ENCODE measurements at places on chromosomes 16 and 17.

DNA sequence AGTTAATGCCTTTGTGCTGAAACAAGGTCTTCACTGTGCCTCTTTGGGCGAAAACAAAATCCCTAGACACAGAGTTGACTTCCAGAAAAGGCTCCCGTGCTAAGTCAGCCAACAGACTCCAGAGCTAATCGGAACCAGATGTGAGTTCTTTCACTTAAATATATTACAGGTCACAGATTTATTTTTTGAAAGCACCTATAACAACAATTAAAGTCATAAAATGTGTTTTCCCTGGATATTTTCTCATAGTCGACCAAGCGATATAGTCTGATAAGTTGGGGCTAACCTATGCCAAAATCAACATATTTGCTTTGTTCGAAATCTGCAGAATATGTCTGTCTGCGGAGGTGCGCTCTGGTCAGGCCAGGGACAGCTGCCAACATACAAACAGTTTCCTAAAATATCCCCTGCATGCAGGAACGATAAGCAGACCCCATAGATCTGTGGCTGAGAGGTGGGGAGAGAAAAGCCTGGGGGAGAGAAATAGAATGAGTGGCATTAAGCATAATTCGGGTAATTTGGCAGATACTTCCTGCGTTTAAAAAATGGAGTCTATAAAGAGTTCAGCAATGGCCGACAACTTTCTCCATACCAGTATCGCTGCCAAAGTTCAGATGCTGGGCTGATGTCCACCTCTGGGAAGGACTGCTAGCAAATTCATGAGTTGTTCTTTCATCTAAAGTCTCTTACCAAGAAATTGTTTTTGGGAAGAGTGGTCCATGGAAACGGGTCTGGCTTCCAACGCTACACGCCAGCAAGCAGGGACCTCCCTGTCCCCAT lies 50.8 kb upstream of the MYH10 start:
- no peak for DNase-seq

GRCh38 chr16:10256784-10257641 lies 74.8 kb upstream of the GRIN2A start:
- peak; percentile 83 for DNase-seq

DNA sequence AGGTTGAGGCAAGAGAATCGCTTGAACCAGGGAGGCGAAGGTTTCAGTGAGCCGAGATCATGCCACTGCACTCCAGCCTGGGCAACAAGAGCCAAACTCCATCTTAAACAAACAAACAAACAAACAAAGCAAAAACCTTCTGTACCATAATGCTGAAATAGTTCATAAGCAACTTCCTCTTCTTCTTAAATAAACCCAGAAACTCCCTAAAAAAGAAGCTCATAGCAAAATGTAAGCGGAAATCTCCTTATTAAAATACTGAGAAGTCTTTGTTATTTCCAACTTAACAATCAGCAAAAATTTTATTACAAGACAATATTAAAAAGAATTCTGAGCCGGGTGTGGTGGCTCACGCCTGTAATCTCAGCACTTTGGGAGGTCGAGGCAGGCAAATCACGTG lies 82.8 kb downstream of the FBXL20 start:
- no peak for DNase-seq

- DNase-seq = no peak
Measured at GRCh38 chr17:52025236-52025635, 133.3 kb downstream of the CA10 start.

DNA sequence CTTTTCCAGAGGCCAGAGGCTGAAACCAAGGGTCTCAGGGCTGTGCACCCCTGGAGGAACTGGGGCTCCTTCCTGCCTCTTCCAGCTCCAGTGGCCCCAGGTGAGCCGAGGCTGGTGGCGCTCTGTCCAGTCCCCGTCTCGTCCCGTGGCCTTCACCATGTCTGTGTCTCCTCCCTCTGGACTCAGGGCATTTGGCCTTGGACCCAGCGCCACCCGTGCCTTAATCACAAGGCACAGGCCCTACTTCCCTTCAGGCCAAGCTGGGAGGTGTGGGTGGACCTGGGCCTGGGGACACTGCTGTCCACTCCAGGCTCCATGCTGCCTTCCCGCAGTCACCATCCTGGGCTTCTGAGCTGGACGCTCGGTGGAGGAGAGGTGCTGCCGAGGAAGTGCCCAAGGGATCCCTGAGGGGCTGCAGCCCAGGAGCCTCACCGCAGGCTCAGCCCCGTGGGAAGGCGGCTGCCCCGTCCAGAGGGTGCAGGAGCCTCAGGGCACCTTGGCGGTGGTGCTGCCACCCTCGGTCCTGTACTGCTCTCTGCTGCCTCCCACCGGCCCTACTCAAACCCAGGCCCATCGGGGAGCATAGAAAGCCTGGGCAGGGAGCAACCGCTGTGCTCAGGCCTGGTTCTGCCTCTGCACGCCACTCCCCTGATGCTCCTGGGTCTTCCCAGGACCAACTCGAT lies 9.6 kb upstream of the APRT start:
- no peak for DNase-seq

- no peak for DNase-seq
Measured at GRCh38 chr17:55245986-55246385, 18.8 kb upstream of the HLF start.

DNA sequence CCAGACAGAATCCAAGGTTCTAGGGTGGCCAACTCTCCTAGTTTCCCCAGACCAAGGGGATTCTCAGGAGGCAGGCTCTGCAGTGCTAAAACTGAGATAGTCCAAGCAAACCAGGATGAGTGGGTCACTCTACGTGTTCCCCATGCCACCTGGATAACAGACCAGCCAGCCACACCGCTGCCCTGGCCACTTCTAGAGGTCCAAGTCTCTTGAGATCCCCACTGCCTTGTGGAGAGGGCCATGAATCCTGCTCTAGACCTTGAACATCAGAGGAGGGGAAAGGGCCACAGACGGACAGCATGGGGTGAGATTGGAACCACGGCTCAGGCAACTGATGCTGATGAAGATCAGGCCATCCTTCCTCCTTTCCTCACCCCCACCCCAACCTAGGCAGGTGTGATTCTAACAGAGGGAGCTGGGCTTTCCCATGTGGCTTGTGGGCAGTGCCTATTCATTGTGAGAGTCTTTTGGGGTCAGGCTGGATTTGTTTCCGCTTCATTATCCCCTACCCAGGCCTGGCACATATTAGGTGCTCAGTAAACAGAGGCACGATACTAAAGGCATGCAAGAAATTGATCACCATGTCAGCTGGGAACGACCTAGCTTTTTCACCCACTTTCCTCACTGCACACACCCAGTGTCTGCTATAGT lies 16.8 kb upstream of the TVP23A start:
- DNase-seq = no peak

GRCh38 chr17:56699186-56699894 lies 105.8 kb downstream of the NOG start:
- DNase-seq = no peak

DNA sequence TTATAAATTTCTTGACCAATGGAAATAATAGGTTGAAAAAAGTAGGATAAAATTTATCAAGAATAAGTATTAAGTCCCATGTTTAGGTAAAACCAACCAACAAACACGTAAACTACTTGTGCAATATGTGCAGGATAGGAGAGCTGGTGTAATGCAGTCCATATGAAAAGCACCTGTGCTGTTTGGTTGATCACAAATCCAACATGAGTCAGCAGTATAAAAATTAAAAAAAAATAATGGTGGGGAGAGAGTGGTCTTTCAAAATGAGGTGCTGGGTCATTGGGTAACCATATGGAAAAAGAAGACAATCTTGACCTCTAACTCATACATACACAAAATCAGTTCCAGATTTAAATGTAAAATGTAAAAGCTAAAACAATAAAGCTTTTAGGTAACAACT lies 181.8 kb downstream of the HS3ST3B1 start:
- no peak for DNase-seq

DNA sequence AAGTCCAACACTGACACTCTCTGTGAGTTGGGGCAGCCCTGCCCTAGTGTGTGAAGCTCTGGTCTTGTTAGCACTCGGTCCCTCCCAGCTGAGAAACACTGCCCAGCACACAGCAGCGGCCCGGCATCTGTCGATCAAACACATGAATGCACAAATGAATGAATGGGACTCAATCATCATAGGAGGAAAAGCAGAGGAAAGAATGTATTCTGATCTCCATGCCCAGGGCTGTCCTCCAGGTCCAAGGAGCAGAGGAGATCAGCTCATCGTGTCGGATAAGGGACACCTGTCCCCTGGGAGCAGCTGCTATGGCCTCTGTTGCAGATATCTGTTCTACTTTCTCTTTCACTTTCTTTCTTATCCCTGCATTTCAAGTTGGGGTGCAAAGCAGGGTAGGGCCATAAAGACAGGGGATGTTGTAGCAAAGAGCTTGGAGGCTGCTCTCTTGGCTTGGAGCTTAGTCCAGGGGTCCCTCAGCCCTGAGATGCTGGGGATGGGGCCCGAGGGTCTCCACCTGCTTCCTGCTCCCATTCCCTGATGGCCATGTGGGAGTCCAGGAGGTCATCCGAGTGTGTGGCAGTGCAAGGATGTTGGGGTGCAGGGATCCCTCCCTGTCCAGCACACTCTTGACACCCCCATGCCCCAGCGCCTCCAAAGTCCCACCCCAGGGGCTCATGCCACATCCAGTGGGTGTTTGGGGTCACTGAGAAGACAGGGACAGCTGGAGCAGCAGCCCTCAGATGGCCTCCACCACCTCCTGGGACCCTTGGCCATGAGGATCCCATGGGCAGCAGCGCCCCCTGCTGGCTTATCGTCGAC lies 88.2 kb downstream of the IRF8 start:
- DNase-seq = peak; percentile 51

Measured in B cell (primary cell).